Omental fat pad (tissue), 4 donors: ENCODE measurements at places on chromosomes 16 and 17.

- DNase-seq, result no peak
Measured at GRCh38 chr16:65342231-65342866, 220.5 kb upstream of the CDH11 start.

DNA sequence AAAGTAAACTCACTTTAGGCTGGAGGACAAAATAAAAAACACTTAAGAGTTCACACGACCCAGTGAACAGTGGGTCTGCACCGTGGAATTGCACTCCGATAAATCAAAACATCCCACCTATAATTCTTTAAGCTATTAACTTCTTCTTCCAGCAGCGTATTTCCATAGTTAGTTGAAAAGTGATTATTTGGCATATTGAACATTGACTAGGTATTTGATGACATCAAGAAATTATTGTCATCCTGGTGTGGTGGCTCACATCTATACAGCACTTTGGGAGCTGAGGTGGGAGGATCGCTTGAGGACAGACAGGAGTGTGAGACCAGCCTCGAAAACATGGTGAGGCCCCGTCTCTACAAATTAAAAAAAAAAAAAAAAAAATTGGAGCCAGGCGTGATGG, 23.4 kb downstream of the IGF2BP1 start:
- no peak for DNase-seq

GRCh38 chr17:7394452-7395191, at the start of gene PLSCR3:
PLSCR3 (minus strand) TSS chr17:7394525; CDS start chr17:7394110, 415 bp downstream.
- no peak for DNase-seq

DNA sequence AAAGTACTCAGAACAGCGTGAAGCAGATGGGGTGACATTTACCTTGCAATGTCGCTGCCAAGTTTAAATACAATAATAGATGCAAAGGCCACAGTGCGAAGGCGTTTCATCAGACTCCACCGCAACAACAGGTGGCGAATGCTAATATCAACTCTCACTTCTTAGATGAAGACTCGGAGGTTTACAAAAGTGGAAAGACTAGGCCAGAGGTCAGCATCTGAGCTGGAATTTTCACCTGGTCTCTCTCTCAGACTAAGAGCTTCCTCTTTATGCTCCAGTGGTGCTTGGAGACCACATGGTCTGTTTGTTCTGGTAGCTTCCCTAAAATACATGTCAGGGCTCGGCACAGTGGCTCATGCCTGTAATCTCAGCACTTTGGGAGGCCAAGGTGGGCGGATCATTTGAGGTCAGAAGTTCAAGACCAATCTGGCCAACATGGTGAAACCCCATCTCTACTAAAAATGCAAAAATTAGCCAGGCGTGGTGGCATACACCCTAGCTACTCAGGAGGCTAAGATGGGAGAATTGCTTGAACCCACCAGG, 169.1 kb downstream of the XYLT1 start:
- DNase-seq, result no peak
